ENCODE measurements at places on chromosomes 7 and 10.

- DNase-seq, result no peak
Measured at GRCh38 chr7:142720172-142720773, 29.0 kb upstream of the PRSS1 start.

GRCh38 chr7:114109721-114110120 is 190.9 kb upstream of the PPP1R3A start:
- no peak for DNase-seq

DNA sequence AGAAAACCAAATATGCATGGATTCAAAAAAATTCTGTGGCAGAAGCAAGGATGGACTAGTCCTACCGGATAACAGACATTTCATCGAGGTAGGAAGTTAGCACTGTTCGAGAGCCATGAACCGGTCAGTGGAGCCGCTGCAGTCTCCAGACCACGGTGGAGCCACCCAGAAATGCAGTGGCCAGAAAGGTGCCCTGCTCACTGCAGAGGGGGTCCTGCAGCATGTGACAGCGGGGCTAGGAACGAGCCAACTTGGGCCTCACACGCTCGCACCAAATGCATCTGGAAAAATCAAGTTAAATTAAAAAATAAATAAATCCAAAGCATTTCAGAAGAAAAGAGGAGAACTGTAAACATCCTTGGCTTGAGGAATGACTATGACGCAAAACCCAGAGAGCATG is 13.1 kb upstream of the CFAP46 start:
- DNase-seq, result no peak

DNA sequence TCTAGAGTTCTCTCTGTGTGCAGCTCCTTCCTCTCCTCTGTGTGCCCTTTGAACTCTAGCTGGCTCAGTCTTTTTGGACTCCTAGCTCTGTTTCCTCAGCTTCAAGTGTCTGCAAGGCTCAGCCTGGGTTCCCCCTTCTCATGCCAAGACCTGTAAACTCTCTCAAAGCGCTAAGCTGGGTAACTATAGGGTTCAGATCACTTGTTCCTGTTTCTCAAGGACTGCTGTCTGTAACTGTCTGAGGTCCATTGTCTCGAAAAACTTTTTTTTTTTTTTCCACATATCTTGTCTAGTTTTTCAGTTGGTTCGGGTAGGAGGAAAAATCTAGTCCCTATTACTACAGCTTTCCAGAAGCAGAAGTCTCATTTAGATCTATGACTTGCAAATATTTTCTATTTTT is 46.6 kb upstream of the PPP1R17 start:
- DNase-seq, result no peak

- no peak for DNase-seq
Measured at GRCh38 chr7:50393547-50394252, 56.5 kb downstream of the FIGNL1 start.

- DNase-seq, result no peak
Measured at GRCh38 chr10:36739884-36740445, 385.4 kb upstream of the ANKRD30A start.

DNA sequence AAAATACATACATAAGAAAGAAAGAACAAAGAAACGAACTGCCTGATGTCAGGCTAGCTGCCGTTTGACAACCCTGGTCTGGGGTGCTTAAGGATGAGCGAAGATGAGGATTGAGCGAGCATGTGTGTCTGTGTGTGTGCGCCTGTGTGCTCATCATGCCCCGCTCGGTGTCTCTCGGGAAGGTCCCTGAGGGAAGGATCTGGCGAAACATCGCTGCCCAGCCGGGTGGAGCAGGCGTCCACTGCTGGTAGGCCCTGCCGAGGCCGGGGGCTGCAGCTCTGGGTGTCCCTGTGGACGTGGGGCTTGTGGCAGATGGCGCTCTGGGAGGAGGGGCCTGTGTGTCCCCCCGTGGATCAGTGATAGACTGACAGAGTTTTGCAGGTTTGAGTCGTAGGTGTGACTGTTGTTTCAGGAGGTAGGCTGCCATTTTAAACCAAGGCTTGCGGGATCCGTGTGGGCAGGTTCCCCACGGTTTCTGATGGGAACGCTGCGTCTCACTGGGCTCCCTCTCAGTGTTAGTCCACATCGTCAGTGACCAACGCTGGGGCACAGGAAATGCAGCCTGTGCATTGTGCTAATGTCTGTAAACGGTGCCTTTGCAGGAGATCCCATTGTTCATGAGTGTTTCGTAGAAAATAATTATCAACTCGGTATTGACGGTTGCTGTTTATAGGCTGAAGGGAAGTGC is 5.9 kb upstream of the SUN1 start:
- DNase-seq, result no peak

DNA sequence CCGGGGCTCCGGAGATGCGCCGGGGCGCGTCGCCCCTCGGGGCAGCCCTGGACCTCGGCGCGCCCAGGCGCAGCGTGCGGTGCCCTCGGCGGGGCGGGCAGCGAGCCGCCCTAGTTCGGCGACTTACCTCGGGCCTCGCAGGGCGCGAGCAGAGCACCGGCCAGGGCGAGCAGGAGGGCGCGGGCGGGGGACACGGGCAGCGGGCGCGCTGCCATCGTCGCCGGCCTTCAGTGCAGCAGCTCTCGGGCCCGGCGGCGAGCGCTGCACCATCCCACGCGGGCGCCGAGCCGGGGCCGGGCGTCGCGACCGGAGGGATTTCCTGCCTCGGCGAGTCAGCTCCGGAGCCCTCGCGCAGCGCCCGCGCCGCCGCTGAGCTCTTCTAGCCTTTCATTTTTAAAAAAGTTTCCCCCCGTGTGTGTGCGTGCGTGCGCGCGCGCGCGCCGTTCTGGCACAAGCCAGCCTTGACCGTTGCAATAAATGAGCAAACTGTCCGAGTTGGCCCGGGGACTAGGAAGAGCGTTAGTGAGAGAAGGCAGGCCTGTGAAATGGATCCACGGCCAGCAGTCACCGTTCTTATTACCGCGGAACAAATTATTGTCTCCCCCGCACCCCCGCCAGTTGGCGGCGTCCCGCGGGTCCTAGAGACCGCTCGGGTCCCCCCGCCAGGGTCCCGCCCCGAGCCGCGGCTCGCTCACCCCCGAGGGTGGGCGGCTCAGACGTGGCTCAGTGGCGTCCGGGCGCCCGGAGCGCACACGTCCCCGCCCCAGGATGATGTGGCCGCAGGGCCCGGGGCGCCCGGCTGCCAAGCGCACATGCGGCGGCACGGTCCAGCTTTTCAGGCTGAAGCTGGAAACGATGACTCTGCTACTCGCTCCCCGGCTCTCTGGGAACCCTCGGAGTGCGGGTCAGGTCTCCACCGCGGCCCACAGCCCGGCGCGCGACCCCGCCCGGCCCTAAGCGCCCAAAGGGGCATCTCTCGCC is at the start of gene ADAM12:
Gene ADAM12 (minus strand): TSS at position 547 of the 981 bp plus-strand sequence. CDS start 332 bp downstream, at position 215.
- DNase-seq, result no peak

DNA sequence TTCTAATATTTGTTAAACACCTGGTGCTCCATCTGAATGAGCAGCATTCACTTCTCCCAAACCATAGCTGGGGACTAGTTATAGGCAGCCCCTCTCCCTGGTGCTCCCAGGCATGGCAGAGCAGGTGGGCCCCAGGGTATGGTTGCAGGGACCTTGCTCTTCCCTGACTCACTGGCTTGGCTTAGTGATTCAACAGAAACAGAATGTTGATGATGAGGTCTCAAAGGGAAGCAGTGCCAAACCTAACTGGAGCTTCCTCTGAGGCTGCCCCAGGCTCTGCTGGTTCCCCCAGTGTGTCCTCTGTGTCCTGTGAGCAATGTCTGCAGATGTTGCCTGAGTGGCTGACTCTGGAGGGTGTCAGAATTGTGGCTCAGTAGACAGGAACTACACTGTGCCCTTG is 3.7 kb downstream of the GPR26 start:
- no peak for DNase-seq

GRCh38 chr7:78677391-78677790 is 776.1 kb downstream of the MAGI2 start:
- DNase-seq, result no peak

DNA sequence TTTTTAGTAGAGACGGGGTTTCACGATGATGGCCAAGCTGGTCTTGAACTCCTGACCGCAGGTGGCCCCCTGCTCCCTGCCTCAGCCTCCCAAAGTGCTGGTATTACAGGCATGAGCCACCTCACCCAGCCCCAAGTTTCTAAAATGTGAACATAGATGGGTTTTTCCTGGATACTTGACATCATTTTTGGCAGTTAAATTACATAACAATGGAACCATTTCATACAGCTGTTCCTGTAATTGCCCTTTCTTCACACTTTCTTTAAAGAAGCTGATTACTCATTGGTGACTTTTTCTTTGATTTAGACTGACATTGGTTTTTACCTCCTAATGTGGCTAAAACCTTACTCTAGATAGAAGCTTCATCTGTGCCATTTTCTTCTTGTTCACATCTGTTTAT is 5.9 kb downstream of the ZKSCAN1 start:
- DNase-seq, result no peak

DNA sequence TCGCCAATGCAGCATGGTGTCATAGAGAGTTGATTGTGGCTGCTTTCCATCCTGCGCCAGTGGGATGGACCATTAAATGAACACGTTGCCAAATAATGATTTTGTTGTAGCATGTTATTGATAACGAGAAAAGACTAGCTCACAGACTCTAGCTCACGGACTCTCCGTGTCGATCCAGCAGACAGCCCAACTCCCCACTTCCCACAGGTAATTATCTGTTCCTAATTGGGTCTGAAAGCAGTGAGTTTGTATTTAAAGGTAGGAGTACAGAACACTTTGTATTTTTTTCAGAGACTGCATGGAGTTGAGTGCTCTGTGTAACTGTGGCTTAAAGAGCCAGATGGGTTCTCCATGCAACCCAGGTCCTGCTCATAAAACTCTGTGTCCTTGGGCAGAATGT is 1250.5 kb downstream of the TYW1 start:
- DNase-seq, result no peak

DNA sequence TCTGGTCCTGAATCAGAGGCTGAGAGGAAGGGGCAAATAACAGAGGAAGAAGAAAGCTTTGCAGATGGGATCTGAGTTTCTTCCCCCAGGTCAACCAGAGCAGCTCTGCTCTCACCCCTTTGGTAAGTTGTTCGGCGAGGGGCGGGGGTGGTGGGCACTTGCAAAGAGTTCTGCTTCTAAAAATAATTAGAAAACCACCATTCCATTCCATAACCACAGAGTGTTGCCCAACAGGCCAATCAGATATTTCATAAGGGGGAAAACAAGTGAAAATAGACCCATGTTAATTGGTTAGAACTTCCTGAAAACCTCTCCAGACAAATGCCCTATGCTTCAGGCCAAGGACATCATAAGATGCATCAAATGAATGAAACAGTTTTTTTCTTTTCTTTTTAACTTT is 43.6 kb upstream of the R3HCC1L start:
- no peak for DNase-seq

DNA sequence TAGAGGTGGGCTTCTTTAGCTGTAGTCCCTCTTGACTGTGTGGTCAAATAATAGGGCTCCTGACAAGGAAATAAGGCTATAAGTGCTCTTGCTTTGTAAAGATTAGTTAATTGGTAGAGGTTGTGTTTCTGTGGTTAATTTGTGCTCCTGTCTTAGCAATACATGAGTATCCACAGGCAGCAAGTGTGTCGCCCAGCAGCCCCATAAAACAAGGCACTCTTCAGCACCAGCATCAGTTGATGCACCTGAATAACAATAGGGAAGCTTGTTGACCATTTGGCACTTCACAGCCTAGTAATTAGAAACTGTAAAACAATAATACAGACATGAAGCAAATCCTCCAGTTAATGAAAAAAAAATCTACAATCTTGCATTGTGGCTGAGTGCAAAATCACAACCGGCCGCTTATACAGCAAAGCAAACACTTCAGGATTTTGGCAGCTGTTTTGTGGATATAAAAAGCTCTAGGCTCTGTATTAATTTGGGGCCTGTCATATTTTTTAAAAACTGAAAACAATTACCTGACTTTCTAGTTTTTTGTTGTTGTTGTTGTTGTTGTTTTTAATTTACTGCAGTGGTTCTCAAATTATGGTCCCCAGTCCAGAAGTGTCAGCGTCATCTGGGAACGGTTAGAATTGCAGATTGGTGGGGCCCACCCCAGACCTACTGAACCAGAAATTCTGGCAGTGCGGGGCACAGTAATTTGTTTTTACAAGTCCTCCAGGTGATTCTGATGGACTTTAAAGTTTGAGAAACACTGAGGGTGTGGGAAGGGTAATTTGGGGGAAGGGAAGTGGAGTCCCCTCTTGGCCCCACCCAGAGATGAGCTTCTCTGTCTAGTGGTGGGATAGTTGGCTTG is 56.8 kb downstream of the AUTS2 start:
- peak; percentile 87 for DNase-seq

DNA sequence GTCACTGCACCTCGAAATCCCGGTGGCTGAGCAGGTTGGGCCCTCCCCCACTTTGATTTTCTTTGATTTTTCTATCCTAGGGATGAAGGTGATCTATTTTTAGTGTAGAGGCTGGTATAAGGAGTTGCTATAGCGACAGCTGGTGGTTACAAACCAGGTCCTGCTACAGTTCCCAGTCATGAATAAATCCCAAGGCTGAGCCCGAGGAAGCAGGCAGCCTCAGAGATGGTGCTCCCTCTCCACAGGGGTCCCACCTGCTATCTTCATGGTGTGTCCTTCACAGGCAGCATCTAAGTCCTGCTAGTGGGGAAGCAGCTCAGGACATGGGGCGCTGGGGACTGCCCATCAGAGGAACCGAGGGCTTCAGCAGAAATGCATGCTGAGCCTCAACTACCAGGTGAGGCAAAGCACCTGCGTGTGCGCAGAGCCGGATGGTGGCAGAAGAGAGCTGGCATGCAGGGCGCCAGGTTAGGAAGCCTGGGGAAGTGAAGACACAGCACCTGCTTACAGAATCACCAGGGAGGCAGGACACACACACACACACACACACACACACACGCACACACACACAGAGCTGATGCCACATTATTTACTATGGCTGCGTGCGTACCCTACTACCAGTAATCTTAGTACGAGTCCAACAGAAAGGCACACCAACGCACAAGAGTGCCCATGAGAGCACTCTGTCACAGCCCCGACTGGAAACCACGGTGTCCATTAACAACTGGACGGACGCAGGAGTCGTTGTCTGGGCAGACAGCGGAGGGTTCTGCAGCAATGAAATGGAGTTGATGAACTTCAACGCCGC is 150.9 kb downstream of the PRKAG2 start:
- DNase-seq, result peak; percentile 42

GRCh38 chr7:158645842-158646241 is 58.2 kb upstream of the PTPRN2 start:
- no peak for DNase-seq

Measured in NCI-H2029 (cell line).